Fibroblast of skin of right quadriceps (primary cell): ENCODE measurements at places on chromosomes 1 and 21.

GRCh38 chr1:24089743-24090555 lies 22.0 kb downstream of the MYOM3 start:
- DNase-seq = no peak

DNA sequence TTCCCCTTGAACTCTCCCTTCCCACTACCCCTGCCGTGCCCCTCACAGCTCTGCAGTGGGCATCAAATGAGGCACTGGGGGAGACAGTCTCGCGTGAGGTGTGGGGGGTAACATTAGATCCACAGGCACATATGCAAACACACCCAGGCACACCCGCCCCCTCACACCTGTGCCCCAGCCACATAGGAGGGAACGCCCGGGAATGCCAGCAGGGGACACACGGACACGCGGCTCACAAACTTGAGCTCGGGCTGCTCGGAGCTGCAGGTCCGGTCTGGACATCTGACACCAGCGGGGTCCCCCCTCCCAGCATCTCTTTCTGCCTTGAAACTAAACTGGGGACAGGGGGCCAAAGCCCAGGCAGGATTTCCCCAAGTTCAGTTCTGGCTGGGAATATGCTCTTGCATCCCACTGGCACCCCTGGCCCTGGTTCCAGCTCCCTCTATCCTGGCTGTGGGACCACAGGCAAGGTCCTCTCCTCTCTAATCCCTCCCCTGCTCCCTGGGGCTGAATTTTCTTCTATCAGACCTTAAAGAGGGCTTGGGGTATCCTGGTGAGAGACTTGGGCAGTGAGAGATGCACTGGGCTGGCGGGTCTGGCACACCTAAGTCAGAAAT lies 30.6 kb downstream of the CDCP2 start:
- no peak for DNase-seq

DNA sequence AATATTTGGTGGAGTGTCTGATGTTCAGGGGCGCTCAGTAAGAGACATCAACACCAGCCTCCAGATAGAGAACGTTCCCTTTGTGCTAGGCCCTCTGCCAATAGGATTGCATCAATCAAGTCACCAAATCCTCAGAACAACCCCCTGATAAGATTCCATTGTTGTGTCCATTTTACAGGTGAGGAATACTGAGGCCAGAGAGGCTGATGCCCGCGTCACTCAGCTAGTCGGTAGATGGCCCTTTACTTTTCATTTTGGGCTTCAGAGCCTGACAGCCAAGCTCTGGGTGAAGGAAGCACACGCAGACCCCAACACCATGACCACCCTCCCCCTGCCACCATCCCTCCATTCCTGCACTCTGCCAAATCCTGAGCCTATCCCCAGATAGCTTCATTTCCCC lies 406.2 kb downstream of the PTPRU start:
- DNase-seq = no peak

DNA sequence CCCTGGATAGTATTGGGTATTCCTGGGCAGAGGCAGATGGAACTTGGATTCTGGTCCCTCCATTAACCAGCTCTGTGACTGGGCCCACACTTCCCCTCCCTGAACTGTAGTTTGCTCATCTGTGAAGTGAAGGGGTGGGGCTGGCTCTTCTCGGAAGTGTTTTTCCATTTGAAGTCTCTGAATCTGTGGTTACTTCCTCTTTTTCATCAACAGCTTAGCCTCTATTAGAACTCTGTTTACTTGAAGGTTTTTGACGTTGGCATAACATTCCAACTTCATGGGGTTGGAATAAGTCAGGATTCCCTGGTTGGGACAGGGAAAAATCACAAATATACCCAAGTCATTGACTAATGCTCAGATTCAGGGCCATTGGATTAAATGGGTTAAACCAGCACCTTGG lies 3.6 kb downstream of the KIAA0040 start:
- no peak for DNase-seq

DNA sequence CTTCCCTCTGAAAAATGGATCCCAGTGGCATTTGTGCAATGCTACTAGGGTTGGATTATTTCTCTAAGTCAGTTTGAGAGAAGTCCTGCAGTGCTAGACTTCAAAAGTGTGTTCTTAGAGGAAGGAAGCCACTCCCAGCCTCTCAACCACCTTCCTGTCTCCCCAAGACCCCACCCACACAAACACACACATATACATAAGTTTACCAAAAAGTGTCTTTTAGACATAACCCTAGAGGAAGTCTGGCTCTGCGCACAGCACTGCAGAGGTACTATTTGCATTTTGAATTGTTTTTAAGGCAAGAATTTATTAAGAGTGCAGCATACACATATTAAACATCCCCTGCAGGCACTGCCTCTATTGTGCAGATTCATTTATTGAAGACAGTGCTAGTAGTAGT lies 127.3 kb downstream of the HHIPL2 start:
- no peak for DNase-seq

DNA sequence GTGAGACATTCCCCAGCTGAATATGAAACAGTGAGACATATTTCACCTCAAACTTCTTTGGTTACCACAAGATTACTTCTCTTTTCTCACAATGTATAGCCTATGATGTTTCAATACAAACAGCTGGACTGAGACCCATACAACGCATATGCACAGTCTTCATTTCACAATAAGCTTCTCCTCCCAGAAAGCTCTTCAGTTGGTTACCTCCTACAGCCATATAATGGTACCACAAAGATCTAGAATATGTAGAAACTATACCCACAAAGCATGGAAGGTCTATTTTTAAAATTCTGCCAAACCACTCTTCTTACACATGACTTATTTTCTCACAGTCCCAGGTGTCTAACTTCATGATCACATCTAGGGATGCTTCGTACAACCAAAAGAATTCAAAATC lies 70.8 kb downstream of the JAK1 start:
- no peak for DNase-seq

GRCh38 chr1:24745711-24746413 lies 615 bp downstream of the CLIC4 start:
- DNase-seq = peak; percentile 75

DNA sequence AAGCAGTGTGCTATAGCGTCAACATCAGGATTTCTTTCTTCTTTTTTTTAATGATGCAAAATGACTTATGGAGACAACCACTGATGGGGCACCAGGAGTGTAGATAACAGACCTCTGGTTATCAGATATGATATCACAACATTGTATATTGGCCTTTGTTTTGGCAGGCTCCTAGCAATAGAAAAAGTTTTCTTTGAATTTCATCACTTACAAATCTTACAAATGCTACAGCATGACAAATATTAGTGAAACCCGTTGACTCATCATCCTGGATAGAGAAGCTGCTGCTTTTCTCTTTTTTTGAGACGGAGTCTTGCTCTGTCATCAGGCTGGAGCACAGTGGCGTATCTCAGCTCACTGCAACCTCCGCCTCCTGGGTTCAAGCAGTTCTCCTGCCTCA lies 92.9 kb downstream of the LTN1 start:
- DNase-seq = peak; percentile 55

DNA sequence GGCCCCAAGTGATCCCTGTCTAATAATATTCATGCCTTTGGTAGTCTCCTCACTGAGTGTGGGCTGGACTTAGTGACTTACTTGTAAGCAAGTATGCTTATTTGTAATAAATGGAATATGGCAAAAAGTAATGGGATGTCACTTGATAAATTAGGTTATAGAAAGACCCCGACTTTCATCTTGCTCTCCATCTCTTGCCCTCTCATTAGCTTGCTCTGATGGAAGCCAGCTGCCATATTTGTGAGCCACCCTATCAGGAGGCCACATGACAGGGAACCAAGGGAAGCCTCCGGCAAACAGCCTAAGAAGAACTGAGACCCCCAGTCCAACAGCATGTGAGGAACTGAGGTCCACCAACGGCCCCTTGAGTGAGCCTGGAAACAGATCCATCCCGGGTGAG lies 107.0 kb downstream of the DAB1 start:
- no peak for DNase-seq

- peak; percentile 96 for DNase-seq
These were observed 365.7 kb upstream of the USP24 start for GRCh38 chr1:55580845-55581332.

DNA sequence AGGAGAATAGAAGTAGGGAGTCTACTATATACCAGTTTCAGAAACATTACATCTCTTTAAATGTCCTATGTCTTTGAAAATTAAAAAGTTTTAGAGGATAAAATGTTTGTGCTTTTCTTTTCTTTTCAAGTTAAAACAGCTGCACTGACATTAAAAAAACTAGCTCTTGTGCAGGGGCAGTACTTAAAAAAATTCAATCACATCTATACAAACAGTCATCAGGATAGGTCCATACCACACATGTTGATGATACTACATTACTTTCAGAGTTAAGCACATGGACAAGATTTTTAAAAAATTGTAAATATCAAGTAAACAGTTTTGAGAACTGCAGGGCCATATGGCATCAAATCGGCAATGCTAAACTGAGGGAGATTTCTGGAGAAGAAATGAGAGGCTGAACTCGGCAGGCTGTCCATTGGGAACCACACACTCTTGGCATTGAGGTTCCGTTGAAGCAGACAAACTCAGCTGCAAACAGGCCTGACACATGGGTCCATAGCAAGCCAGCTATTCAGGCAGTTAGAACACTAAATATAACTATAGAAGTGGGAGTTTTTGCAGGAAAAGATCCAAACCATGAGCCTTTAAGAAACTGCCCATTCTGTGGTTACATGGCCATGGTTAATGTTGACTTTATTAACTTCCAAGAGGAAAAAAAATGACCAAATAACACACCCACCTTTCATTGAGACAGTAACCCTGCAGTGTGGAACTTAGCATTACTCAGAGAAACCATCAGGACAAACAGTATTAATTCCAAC lies 84.5 kb upstream of the BCL10 start:
- DNase-seq = peak; percentile 68

DNA sequence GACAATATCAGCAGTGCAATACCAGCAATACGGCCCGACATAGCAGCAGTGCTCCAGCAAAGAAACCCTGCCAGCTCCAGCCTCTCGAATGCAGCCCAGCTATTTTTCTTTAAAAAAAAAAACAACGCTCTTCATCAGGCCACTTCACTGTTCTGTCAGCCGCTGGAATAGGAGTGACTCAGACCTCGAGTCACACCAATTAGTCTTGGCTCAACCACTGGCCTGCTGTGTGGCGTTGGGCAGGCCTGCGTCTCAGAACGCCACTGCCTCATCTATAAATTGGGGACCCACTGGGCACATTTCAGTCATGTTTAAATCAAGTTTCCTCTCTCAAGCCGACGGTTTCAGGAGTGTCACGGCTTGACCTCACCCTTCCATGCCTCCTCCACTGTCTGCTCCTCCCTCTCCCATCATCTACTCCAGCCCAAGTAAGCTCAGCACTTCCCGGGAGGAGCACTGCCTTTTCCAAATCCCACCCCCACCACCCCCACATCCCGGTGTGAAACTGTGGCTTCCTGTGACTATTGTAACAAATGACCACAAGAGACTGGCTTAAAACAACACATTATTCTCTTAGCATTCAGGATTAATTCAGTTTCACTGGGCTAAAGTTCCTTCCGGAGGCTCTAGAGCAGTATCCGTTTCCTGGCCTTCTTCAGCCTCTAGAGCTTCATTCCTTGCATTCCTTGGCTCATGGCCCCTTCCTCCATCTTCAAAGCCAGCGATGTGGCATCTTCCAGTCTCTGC lies 71.9 kb upstream of the EFHD2 start:
- peak; percentile 80 for DNase-seq

- no peak for DNase-seq
These were observed 466.7 kb upstream of the PKN2 start for GRCh38 chr1:88217386-88217785.

GRCh38 chr1:11053758-11054137 lies 6.1 kb downstream of the SRM start:
- peak; percentile 28 for DNase-seq

DNA sequence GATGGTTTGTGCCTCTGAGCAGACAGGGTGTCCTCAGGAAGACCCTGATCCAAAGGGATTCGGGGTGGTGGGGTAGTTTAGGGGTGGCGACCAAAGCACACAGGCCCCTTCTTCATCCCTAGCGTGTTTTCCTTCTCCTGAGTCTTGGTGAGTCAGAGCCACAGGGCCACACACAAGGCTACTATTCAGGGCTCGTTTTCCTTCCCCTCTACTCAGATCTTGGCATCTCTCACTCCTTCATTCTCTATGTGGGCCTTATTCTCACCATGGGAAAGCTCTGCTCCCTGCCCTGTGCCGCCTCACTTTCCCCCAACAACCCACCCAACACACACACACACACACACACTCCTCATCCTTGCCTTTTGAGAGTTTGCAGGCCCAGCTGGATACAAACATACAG lies 43.6 kb upstream of the WNT2B start:
- DNase-seq = peak; percentile 54

DNA sequence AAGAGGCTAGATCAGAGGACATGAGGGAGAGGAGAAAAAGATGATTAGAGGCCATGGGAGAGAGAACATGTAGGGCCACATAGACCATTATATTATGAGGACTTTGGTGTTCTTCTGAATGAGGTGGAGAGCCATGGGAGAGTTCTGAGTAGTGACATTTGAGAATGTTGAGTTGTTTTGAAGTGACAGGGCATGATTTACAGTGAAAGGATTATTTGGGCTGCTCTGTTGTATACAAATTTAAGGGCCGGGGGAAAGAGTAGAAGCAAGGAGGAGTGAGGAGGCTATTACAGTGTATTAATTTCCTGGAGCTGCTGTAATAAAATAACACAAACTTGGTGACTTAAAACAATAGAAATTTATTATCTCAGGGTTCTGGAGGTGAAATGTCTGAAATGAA lies 102.5 kb upstream of the RGS4 start:
- DNase-seq = no peak

DNA sequence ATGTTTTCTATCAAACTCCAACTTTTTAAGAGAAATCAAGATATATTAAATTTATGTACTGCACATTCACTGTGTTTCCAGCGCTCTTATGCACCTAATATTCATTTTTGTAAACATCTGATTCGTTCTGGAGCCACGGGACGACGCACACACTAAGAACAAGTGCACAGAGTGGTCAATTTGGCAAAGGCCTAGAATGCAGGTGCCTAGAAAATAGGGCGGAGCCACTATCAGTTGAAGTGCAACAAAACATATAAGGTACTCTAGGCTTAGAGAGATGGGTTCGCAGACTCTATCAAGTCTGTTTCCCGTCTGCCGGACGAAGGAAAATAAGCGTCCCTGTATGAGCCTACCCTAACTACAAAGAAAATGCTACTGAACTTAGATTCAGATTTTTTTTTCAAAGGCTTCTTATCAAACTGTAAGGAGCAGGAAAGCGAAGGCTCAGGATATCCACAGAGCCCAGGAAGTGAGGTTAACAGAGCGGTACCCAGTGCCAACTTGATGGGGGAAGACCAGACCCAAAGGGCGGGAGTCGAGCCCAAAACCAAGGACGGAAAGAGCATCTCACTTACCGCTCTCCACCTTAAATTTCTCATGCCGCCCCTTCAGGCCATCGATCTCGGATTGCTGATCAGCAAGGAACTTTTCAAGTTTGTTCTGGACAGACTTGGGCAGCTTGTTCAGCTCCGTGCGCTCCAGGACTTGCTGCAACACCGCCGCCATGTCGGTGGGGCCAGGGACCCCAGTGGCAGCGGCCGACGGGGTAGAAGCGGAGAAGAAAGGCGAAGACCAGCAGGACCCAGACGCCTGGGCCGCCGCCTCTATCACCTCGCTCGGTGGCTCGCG lies 526 bp downstream of the TPR start:
- DNase-seq = no peak
